Left lung (tissue), 14 donors: ENCODE measurements at places on chromosomes 2 and 18. TPM values are rescaled to one million over a fixed set of nuclear protein-coding genes. Genes with fewer than 3 reads are reported as not detected.

Gene SERPINB10
- 0.58 TPM for total RNA-seq

Gene ANKRD30BL
- total RNA-seq, result not detected

Gene CCDC102B
- 78.3 TPM for total RNA-seq

Gene VPS4B
- total RNA-seq, result 71.4 TPM

DNA sequence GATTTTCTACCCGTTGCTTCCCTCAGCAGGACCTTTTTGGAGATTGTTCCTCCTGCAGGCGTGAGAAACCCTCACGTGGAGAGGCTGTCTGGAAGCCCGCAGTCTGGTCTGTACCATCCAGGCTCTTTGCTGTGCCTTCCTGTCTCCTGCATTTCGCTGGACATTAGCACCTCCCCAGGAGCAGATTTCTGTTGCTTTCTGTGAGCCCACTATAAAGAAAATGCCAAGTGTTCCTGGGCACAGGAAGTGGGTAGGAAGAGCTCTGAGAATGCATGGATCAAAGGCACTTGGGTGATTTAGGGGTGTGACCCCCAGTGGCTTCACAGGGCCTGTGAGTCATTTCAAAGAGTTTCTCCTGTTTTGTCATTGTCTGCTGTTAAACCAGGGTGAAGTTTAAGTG lies 27.3 kb downstream of the SPTBN1 start:
- peaks cover 34% of the 10 kb centered on the region for H3K4me1 ChIP-seq
- no peaks in the 10 kb centered on the region for H3K36me3 ChIP-seq
- DNase-seq, result no peak
- H3K27me3 ChIP-seq, result no peaks in the 10 kb centered on the region

DNA sequence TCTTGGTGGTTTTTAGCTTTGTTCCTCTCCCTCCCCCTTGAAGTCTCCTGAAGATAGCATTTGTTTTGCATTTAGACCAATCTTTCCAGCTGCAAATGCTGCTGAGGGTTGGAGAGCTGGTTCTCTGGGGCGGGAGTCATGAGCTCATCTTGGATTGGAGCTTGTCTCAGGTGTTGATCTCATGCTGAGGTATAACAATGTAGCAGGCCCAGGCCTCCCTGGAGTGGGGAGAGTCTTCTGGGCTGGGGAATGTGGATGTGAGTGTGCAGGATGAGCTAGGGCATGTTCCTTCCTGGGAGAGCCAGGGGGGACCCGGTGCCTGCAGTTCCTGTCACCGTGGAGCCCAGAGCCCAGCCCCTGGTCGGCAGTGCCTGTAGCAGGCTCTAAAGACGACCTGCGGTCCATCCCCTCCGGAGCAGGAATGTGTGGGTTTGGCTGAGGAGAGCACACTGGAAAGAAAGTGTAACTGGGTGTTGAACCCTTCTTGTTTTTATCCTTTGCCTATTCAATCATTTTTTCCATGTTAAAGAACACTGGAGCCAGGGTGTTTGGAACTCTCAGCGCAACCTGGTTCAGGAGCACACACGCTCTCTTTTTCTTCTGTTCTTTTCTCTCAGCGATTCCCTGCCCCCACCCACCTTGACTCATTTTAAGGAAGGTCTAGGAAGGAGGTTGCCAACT lies 2.7 kb downstream of the ZNF532 start:
- DNase-seq, result peak; percentile 66
- H3K4me1 ChIP-seq, result peaks cover 10% of the 10 kb centered on the region
- H3K27me3 ChIP-seq, result no peaks in the 10 kb centered on the region
- H3K27ac ChIP-seq, result peak overlapping the region; percentile 3
- no peak overlapping the region for H3K4me3 ChIP-seq

DNA sequence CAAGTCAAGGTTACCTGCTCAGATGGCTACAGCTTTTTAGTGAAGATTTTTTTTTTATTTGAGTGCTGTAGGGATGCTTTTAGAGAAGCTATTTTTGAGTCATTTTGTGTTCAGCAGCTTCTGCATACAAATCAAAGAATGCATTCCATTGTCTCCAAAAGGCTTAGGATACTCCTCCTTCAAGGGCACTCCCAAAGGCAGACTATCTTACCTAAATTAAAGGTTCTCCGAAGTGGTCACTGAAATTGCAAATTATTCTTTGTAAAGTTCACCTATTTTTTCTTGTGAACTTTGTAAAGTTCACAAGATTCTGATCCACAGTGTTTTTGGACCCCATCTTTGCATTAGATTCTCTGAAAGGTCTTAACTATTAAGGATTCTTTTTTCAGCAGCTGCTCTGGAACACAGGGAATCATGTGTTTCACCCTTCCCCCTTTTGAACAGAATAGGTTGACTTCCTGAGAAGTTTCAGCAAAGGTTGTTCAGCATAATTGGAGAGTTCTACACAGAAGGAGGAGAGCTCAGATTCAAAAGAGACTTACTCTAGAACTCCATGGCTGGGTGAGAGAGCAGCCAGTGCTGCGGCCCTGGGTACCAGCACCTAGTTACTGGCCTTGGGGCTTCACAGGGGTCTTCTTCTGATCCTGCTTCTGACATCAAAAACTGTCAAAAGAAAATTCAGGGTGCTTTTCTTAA lies 14.5 kb downstream of the CLIP4 start:
- H3K36me3 ChIP-seq, result peaks cover 36% of the 10 kb centered on the region
- H3K27me3 ChIP-seq, result no peaks in the 10 kb centered on the region
- peak overlapping the region; percentile 55 for H3K27ac ChIP-seq
- DNase-seq, result no peak

GRCh38 chr2:12948961-12949353 lies 232.2 kb downstream of the TRIB2 start:
- peaks cover 4% of the 10 kb centered on the region for H3K27me3 ChIP-seq
- no peak overlapping the region for H3K27ac ChIP-seq
- no peaks in the 10 kb centered on the region for H3K36me3 ChIP-seq
- H3K4me3 ChIP-seq, result no peak overlapping the region
- H3K4me1 ChIP-seq, result no peaks in the 10 kb centered on the region
- DNase-seq, result no peak

- DNase-seq, result no peak
- H3K36me3 ChIP-seq, result no peaks in the 10 kb centered on the region
- H3K27ac ChIP-seq, result no peak overlapping the region
- H3K4me1 ChIP-seq, result no peaks in the 10 kb centered on the region
- H3K27me3 ChIP-seq, result no peaks in the 10 kb centered on the region
Measured at GRCh38 chr2:174717916-174718315, 46.4 kb downstream of the CHRNA1 start.

GRCh38 chr2:144382849-144383248 lies 137.1 kb downstream of the ZEB2 start:
- no peak for DNase-seq
- H3K4me1 ChIP-seq, result peaks cover 71% of the 10 kb centered on the region
- H3K27ac ChIP-seq, result no peak overlapping the region
- peaks cover 11% of the 10 kb centered on the region for H3K36me3 ChIP-seq
- no peaks in the 10 kb centered on the region for H3K27me3 ChIP-seq
- no peak overlapping the region for H3K4me3 ChIP-seq

- no peak for DNase-seq
- no peak overlapping the region for H3K4me3 ChIP-seq
- no peaks in the 10 kb centered on the region for H3K27me3 ChIP-seq
Measured at GRCh38 chr2:144020047-144020446, 499.9 kb downstream of the ZEB2 start.
